ENCODE measurements at places on chromosomes 2 and 18. TPM values are rescaled to one million over a fixed set of nuclear protein-coding genes. Genes with fewer than 3 reads are reported as not detected.

R3HDM1 gene
- total RNA-seq: 40.4 TPM

MRPL33 gene
- 129 TPM for total RNA-seq

PSMA8 gene
- not detected for total RNA-seq

MOGAT1 gene
- total RNA-seq: not detected

AAK1 gene
- 82.0 TPM for total RNA-seq

RGPD6 gene
- total RNA-seq: 67.5 TPM

KIDINS220 gene
- 74.0 TPM for total RNA-seq

NRP2 gene
- total RNA-seq: 62.5 TPM

UCN gene
- total RNA-seq: 1.5 TPM

ASPRV1 gene
- total RNA-seq: 1.7 TPM

TIA1 gene
- total RNA-seq: 111 TPM

SP5 gene
- 0.56 TPM for total RNA-seq

KIF5C gene
- total RNA-seq: 2.8 TPM

MC4R gene
- not detected for total RNA-seq

CPO gene
- 0.40 TPM for total RNA-seq

C2orf78 gene
- not detected for total RNA-seq

VAMP8 gene
- 171 TPM for total RNA-seq

DYNAP gene
- not detected for total RNA-seq

ATP6V1B1 gene
- total RNA-seq: not detected

RAX gene
- total RNA-seq: not detected

MOCOS gene
- 0.45 TPM for total RNA-seq

PRSS56 gene
- total RNA-seq: not detected

CCDC138 gene
- 3.9 TPM for total RNA-seq

KIF3C gene
- 13.8 TPM for total RNA-seq

TCF4 gene
- total RNA-seq: 140 TPM

COLEC11 gene
- 13.5 TPM for total RNA-seq

GALR1 gene
- total RNA-seq: 0.04 TPM

OR6B2 gene
- not detected for total RNA-seq

HOXD9 gene
- total RNA-seq: 3.6 TPM

PPP4R3B gene
- 79.5 TPM for total RNA-seq

C2orf15 gene
- total RNA-seq: 6.1 TPM

TOGARAM2 gene
- total RNA-seq: 0.78 TPM

CLK1 gene
- 262 TPM for total RNA-seq

RALB gene
- total RNA-seq: 64.2 TPM

KCNG2 gene
- 0.22 TPM for total RNA-seq

NMUR1 gene
- total RNA-seq: 0.67 TPM

DNER gene
- not detected for total RNA-seq

CYP27C1 gene
- total RNA-seq: 0.40 TPM

DSG1 gene
- not detected for total RNA-seq

COL3A1 gene
- 151 TPM for total RNA-seq

SLC40A1 gene
- total RNA-seq: 285 TPM

HMSD gene
- total RNA-seq: not detected

KCNS3 gene
- 7.8 TPM for total RNA-seq

REG3G gene
- total RNA-seq: not detected

APCDD1 gene
- 13.5 TPM for total RNA-seq

IL1RN gene
- total RNA-seq: 1.3 TPM

CCDC74A gene
- 3.3 TPM for total RNA-seq

C2orf92 gene
- 36.5 TPM for total RNA-seq

ASAP2 gene
- total RNA-seq: 40.3 TPM

NYAP2 gene
- not detected for total RNA-seq

CYP27A1 gene
- 9.0 TPM for total RNA-seq

WDR7 gene
- 54.5 TPM for total RNA-seq

TXNDC2 gene
- not detected for total RNA-seq

CHRND gene
- total RNA-seq: not detected

SMAD7 gene
- 40.1 TPM for total RNA-seq

DLX1 gene
- 1.1 TPM for total RNA-seq

Data from thyroid gland (tissue), 4 donors.